NCI-H446 (cell line): ENCODE measurements at places on chromosomes 2 and 18.

DNA sequence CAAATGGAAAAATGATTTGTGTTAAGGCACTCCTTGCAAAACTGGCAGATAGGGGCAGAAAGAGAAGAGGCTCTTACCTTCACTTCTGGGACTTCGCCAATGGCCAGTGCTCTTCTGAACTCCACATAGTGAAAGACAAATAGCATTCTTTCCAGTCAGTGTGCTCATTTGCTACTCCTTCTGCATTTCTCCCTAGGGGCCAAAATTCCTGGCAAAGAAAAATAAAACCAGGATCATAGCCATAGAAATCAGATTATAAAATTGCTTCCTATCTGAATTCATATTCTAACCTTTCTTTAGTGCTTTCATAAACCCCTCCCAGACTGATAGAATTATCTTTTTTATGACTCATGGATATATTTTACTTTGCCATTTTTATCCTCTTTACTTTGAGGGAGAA lies 56.9 kb upstream of the PELI1 start:
- DNase-seq, result no peak

DNA sequence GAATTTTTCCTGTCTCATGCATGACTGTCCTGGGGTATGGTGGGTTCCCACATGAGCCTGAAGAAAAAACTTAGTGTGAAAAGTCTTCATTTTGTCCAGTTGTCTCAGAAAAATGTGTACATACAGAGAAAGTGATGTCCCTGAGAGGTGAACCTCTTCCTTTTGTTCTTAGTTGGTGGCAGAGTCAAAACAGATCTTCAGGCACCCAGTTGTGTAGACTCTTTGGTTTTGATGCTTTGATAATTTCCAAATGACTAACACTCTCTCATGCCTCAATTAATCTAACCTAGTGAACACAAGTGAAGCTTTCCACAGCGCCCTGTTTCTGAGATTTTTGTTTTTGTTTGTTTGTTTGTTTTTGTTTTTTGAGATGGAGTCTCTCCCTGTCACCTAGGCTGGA lies 273.5 kb downstream of the PIK3C3 start:
- no peak for DNase-seq

DNA sequence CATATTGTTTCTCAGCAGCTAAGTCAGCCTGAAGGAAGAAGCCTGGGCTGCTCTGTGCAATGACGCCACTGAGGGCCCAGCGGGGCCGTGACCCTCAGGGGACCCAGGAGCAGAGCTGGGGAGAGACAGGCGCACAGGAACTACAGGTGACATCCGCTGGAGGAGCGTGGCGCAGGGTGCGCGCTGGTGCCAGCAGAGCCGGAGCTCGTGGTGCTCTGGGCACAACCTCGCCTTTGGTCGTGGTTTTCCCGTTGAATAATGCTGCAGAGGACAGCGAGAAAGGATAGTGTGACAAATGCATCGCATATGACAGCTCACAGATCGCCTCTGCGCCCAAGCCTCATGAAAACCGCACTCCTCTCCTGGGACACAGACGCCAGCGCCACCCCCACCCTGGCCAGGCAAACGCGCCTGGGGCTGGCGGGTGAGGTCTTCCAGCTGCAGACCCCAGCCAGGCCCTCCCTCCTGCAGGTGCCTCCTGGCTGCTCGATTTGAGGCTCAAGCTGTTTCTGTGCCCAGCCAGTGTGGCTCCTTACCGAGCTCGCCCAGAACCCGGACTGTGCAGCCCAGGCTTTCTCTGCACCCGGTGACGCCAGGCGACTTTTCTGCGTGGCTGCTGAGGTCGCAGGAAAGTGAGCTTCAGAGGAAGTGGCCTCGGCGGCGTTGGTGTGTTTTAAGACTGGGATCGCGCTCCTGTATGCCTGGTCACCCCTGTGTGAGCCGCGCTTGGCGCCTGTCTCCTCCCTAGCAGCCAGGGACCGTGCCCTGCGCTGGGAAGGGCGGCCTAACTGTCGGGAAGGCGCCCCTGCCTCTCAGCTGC lies 583.1 kb upstream of the HS6ST1 start:
- no peak for DNase-seq

GRCh38 chr2:220775856-220776488 lies 796.1 kb downstream of the EPHA4 start:
- DNase-seq, result no peak

DNA sequence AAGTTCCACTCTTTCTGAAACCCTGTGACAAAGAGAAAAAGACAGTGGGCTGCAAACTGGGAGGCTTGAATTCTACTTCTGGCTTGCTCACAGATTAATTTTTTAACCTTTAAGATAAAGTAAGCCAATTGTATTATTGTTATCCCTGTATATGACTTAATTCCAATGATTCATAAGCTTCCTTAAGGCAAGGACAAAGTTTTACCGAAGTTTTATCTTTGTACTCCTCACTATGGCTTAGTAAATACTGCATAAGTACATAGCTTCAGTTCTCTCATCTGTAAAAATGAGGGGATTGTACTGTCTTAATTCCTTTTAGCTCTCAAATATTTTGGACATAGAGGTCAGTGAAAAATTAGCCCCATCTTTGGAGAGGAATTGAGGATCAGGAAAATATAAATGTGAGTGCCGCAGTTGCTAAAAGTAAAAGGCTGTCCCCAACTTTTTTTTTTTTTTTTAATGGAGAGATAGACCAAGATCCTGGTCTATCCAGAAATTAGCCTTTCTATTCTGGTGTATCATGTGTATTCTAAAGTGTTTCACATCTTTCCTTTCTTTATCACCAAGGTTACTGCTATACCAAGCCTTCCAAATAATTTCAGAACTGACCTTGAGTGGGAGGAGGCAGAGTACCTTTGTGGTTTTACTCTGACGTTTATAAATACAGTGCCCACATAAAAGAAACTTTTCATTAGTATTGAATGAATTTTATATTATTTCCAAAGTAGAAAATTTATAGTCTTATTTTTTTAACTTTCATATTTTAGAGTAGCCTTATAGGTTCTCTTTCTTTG lies 13.3 kb downstream of the RELCH start:
- DNase-seq, result no peak

GRCh38 chr2:239607517-239608191 lies 206.8 kb upstream of the HDAC4 start:
- no peak for DNase-seq

DNA sequence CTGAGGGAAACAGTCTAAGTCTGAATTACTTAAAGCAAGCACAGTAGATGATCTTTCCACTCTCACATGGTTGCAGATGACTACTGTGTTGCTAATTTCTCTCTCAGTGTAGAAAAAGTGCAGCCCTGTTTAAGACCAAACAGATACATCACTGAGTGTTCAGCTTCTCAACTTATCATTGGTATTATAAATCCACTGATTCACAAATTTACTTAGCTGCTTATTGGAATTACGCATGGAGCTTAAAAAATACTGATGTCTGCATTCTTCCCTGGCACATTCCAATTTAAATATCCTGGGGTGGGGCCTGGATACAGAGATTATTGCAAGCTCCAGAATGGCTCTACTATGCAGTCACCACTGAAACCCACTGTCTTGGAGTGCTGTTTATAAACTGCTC lies 411.2 kb downstream of the RND3 start:
- no peak for DNase-seq

DNA sequence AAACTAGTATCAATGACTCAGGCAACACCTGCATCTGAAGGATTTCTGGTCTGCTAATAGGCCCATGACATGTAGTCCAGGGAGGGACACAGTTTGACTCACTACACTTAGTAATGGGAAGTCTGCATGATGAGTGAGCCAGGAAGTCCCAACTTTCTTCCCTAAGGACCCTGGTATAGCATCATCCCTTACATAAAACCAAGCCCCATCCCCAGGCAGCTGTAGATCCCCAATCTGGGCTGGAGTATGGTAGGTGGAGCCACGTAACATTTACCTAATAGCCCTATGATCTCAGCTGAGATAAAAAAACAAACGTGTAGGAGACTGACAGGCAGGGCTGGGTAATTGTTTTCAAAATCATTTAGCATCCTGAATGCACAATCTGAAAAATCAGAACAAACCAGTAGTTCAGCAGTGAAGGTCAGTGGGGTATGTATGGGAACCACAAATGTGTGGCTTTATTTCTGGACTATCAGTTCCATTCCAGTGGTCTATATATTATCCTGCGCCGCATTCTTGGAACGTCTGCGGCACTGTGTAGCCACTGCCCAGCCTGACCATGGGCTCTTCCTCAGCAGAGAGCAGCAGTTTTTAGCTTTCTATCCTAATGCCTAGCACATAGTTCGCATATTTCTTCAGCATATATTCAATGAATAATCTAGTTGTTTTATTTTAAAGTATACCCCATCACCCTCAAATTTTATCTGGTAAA lies 33.5 kb downstream of the EPB41L3 start:
- no peak for DNase-seq

DNA sequence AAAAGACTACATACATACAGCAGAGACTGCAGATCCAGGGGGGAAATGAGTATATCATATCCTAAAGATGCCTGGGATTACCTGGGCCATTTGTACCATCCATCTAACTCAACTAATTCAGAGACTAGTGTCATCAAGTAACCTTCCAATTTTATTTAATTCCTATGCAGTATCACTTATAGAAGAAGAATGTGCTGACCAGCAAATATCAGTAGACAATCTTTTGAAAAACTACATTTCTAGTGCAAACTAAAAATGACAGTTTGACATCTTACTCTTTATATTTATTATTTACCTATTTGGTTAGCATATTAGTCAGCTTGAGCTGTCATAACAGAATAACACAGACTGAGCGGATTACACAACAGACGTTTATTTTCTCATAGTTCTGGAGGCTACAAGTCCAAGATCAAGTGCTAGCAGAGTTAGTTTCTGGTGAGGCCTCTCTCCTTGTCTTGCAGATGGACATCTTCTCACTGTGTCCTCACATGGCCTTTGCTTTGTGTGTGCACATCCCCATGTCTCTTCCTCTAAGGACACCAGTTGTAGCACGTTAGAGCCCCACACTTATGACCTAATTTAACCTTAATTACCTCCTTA lies 47.0 kb downstream of the NCKAP5 start:
- no peak for DNase-seq

GRCh38 chr2:215745331-215745730 lies 268.0 kb downstream of the MREG start:
- DNase-seq, result no peak

GRCh38 chr2:9720352-9721093 lies 89.7 kb upstream of the YWHAQ start:
- DNase-seq, result no peak

DNA sequence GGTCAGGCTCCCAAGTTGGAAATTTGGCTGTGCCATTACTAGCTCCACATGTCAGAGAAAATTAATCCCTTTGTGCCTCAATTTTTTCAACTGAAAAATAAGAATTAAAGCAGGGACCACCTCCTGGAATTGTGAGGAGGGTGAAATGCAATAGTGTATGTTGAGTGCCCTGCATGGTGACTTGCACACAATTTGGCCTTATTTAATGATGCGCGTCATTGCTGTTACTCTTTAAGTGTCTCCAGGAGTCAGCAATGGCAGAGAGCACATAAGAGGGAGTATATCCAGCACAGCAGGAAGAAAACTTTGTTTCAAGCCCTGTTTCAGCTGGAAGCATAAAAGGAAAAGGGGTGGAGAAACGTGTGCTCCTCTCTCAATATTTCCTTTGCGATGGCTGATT lies 215.8 kb downstream of the ALK start:
- no peak for DNase-seq

GRCh38 chr2:180591947-180592346 lies 388.5 kb upstream of the UBE2E3 start:
- no peak for DNase-seq

GRCh38 chr2:71426721-71427120 lies 26.6 kb upstream of the DYSF start:
- no peak for DNase-seq

- no peak for DNase-seq
Measured at GRCh38 chr2:20992201-20992711, 51.6 kb downstream of the APOB start.

DNA sequence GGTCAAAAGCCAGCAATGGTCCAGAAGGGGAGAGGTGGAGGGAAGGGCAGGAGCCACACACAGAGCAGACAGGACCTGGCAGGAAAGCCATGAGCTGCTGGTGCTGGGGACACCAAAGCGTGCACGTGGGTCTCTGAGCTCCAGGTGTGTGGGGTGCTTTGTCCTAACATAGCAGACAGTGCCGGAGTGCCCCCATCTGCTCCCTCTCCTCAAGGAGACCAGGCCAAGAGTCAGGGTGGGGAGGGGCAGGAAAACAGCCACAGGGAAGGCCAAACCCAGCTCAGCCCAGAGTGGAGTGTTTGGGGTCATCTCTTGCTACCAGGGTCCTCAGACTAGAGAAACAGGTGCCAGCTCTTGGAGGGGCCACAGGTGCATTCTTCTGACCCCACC lies 4.2 kb upstream of the GPC1 start:
- DNase-seq, result no peak

DNA sequence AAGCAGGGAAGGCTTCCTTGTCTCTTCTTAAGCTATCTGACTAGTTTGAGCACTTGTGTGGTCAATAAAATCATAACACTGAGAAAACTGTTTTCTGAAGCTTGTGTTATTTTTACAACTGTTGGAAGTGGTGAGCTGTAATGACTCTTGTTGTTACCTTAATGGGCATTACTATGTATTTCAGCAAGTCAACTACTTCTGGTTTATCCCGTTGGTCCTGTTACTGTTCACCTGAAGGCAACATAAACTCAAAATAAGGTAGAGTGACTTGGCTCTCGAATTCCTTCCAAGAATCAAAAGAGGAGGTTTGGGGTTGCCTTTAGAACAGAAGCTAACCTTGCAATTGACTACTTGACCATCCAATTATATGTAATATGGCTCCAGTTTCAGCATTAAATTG lies 23.2 kb upstream of the FIGN start:
- no peak for DNase-seq

DNA sequence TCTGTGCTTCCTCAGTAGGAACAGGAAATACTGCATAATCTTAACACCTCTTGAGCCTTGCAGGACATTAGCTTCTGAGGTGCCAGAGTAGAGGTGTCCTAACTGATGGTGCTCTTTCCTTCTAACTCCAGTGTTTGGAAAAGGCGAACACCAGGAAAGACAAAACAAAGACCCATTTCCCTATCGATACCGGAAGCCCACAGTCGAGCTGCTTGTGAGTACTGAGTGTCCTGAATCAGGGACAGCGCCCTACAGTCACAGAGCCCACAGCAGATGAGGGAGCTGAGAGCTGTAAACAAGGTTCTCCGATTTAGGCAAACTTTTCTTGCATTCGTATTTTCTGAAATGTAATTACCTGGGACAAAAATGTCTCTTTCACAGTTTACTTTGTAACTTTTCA lies 50.7 kb downstream of the SLC14A2 start:
- DNase-seq, result no peak

GRCh38 chr2:38293152-38293865 lies 83.8 kb downstream of the ATL2 start:
- DNase-seq, result no peak

GRCh38 chr2:144166743-144167142 lies 353.2 kb downstream of the ZEB2 start:
- DNase-seq, result no peak

GRCh38 chr2:30663806-30664205 lies 143.4 kb downstream of the CAPN13 start:
- no peak for DNase-seq

- DNase-seq, result no peak
Measured at GRCh38 chr2:231687133-231687852, 21.0 kb upstream of the PTMA start.

DNA sequence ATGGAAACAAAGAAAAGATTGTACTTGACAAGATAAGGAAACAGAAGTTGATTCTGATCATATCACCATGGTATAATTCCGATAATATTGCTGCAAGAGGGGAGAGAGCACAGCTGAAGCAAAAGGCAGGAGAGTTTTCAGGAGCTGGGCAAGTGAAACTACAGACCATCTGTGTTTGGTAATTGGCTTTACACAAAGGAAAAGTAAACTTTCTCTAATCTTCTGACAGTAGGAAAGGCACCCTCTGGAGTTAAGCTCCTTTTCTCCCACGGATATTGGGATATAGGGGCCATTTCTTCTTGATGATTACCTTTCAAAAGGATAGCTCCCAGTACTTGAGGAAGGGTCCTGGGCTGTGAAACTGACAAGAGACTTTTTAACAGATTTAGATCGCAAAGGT lies 29.9 kb upstream of the REG3A start:
- no peak for DNase-seq
